Stomach (tissue), 19 donors: ENCODE measurements at places on chromosomes 11 and 22. TPM values are rescaled to one million over a fixed set of nuclear protein-coding genes. Genes with fewer than 3 reads are reported as not detected.

Gene ST14
- 380 TPM for total RNA-seq

Gene DKK3
- 63.3 TPM for total RNA-seq

Gene USP47
- total RNA-seq = 110 TPM

Gene MAP6
- total RNA-seq = 3.6 TPM

Gene HORMAD2
- total RNA-seq = not detected

Gene INS
- not detected for total RNA-seq

Gene ISX
- total RNA-seq = 53.0 TPM

GRCh38 chr11:15774388-15774939, 581.9 kb downstream of the SOX6 start:
- DNase-seq = no peak
- peaks cover 6% of the 10 kb centered on the region for H3K4me1 ChIP-seq
- no peak overlapping the region for H3K4me3 ChIP-seq
- no peaks in the 10 kb centered on the region for H3K36me3 ChIP-seq

GRCh38 chr22:19148417-19149046, 1.6 kb downstream of the GSC2 start:
- H3K27me3 ChIP-seq = peaks cover 64% of the 10 kb centered on the region
- DNase-seq = no peak
- H3K36me3 ChIP-seq = no peaks in the 10 kb centered on the region
- H3K4me3 ChIP-seq = peak overlapping the region; percentile 42
- peaks cover 14% of the 10 kb centered on the region for H3K4me1 ChIP-seq
- H3K27ac ChIP-seq = no peak overlapping the region

GRCh38 chr22:46578251-46578823, 40.9 kb upstream of the CELSR1 start:
- H3K36me3 ChIP-seq = no peaks in the 10 kb centered on the region
- no peak for DNase-seq
- H3K27me3 ChIP-seq = no peaks in the 10 kb centered on the region
- H3K27ac ChIP-seq = peak overlapping the region; percentile 80
- H3K4me3 ChIP-seq = peak overlapping the region; percentile 64

DNA sequence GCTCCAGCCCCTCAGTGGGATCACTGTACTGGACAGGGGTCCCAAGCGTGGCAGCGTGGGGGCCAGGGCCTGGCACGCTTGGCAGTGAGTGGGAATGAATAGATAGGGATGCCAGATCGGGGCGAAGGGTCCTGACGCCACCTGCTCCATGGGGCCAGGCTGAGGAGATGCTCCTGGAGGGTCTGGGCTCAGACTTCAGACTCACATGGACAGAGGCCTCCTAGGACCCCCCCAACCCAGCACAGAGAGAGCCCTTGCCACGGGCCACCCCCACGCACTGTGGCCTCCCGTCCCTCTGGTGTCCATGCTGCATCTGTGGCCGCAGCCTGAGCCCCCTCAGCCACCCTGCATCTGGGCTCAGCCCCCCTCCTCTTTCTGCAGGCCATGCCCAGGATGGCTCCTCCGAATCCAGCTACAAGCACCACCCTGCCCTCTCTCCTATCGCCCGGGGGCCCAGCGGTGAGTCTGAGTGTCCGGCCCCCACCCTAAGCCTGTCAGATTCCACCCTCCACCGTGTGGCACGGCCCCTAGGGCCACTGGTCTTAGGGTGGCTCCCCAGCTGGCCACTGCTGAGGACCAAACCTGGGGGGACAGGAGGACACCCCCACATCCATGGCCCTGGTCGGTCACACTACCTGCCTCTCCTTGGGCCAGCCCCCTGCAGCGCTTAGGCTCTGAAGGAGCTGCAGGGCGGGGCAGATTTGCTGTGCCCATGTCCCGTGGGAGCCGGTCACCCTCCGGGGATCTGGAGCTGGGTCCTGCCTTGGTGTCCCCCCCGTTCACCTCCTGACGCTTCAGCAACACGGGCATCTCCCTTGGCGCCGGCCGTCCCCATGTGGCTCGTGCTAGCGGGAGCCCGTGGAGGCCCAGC, 2.7 kb downstream of the MUC5AC start:
- H3K27me3 ChIP-seq = no peaks in the 10 kb centered on the region
- DNase-seq = no peak
- no peak overlapping the region for H3K27ac ChIP-seq
- H3K36me3 ChIP-seq = no peaks in the 10 kb centered on the region

DNA sequence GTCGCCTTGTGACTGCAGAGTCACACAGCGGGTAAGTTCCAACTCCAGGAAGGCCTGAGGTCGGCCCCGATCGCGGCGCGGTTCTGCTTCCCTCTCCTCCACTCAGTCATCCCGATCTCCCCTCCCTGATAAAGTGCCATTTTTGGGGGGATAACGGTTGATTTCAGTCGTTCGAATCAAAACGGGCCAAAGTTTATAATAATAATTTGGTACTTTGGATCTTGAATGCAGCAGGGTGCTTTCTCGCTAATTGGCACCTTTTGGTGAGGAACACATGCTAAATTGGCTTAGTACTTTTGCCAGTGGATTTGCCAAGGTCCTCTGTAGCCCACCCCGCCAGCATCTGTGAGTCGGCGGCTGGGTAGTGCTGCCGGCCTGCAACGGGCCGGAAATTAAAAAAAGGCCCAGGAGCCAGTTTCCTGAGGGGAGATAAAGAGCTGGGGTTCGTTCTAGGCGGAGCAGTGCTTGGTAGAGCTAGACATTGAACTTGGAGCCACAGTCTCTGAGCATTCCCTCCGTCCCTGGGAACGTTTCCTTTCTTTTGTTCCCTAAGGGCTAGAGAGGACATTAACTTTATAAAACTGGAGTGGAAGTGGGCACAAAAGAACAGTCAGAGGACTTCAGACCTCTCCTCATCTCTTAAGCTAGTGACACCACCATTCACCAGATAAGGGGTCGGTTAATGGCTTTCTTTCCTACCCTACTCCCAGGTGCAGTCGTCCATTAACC, 997 bp downstream of the UBE2L3 start:
- H3K27ac ChIP-seq = peak overlapping the region; percentile 95
- no peak for DNase-seq
- H3K36me3 ChIP-seq = no peaks in the 10 kb centered on the region
- H3K4me3 ChIP-seq = peak overlapping the region; percentile 93

DNA sequence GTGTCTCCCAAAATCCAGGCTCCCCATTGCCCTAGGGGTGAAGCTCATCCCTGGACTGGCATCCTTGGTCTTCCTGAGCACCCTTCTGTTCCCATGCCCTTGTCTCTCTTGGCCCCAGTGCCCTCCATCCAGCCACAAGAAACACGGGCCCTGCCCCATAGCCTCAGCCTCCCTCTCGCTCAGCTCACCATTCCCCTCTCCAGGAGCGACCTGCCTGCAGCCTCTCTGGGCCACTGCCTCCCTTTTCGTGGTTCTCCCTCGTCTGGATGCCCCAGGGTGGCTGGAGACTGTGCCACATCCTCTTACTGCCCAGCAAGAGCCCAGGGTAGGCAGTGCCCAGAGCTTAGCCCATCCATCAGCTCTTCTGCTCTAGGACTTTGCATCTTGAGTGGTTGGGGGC, 532.1 kb downstream of the TBC1D22A start:
- no peak for DNase-seq
- no peaks in the 10 kb centered on the region for H3K36me3 ChIP-seq

DNA sequence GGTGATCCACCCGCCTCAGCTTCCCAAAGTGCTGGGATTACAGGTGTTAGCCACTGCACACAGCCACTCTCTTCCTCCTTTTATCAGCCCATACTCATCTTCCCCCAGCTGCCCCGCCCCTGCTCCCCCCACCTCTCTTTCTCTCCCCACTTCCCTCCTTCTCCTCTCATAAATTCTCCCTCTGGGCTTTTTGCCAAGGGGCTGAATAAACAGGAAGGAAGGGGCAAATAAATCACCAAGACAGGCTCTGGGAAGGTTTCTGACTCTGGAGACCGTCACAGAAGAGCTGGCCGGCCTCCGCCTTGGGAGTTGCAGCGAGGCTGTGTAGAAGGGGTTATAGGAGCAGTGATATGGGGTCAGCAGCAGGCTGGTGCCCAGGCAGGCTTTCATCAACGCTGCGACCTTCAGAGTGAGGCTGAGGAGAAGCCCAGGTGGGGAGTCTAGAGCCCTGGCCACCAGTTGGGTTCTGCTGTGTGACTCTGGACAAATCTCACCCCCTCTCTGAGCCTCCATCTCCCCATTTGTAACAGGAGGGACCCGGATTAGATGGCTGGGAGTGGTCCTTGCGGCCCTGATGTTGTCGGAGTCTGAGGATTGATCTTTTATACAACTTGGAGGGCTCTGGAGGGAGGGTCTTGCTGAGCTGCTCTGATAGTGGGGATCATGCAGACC, 62.6 kb upstream of the RASD2 start:
- H3K4me1 ChIP-seq = peaks cover 47% of the 10 kb centered on the region
- peak overlapping the region; percentile 59 for H3K27ac ChIP-seq
- peaks cover 7% of the 10 kb centered on the region for H3K27me3 ChIP-seq
- no peak overlapping the region for H3K4me3 ChIP-seq
- no peaks in the 10 kb centered on the region for H3K36me3 ChIP-seq

GRCh38 chr11:77055101-77055561, 11.6 kb upstream of the CAPN5 start:
- no peaks in the 10 kb centered on the region for H3K27me3 ChIP-seq
- H3K27ac ChIP-seq = no peak overlapping the region
- H3K4me3 ChIP-seq = no peak overlapping the region
- no peak for DNase-seq

DNA sequence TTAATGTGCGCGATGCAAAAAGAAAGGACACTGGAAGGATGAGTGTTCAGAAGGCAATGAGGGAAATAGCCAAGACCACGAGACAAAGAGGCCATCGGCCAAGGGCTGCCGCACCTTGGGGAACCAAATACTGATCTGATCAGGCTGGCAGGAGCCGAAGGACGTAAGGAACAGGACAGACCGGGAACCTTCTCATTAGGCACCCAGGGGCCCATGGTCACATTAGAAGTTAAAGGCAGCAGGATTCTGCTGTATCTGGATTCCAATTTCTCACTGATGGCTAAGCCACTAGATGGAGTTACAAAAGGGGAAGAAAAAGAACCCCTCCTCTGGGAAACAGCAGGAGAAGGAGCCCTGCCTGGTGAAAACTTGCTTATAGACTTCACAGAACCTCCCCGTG, 28.8 kb upstream of the CPT1A start:
- no peaks in the 10 kb centered on the region for H3K36me3 ChIP-seq
- peak overlapping the region; percentile 44 for H3K4me3 ChIP-seq
- no peaks in the 10 kb centered on the region for H3K27me3 ChIP-seq
- H3K4me1 ChIP-seq = peaks cover 42% of the 10 kb centered on the region
- peak; percentile 26 for DNase-seq

DNA sequence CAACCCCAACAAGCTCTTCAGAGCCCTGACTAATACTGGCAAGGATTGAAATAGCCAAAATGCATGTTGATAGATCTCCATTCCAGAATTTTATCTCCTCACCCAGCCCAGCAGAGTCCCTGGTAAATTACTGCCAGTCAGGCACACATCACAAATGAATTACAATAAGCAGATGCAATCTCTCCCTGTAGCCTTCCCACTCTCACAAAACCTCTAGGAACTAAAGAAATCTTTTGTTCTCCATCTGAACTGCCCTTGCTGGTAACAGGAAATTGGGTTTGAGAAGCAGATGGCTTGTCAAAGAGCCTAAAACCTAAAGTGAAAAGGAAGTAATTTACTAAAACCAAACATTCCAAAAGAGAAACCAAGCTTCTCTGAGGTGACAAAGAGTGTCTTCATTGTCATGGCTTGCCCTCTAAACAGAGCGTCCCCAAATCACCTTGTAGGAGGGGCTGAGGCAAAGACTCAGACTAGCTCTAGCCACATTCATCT, 59.5 kb downstream of the FAM168A start:
- no peak for DNase-seq
- no peak overlapping the region for H3K27ac ChIP-seq
- H3K4me3 ChIP-seq = no peak overlapping the region
- no peaks in the 10 kb centered on the region for H3K27me3 ChIP-seq
- H3K36me3 ChIP-seq = no peaks in the 10 kb centered on the region

- no peak for DNase-seq
- H3K4me3 ChIP-seq = no peak overlapping the region
- H3K4me1 ChIP-seq = no peaks in the 10 kb centered on the region
- H3K27ac ChIP-seq = no peak overlapping the region
Measured at GRCh38 chr11:8661001-8661795, 21.3 kb downstream of the TRIM66 start.

- H3K36me3 ChIP-seq = no peaks in the 10 kb centered on the region
- no peak overlapping the region for H3K27ac ChIP-seq
- no peak overlapping the region for H3K4me3 ChIP-seq
Measured at GRCh38 chr11:93646399-93646798, 15.1 kb upstream of the CEP295 start.

GRCh38 chr11:60064111-60064510, 7.6 kb downstream of the MS4A3 start:
- H3K27ac ChIP-seq = no peak overlapping the region
- H3K27me3 ChIP-seq = no peaks in the 10 kb centered on the region
- H3K4me3 ChIP-seq = no peak overlapping the region
